ENCODE measurements at places on chromosomes 5 and 9.

GRCh38 chr5:165881259-165881658 is 2375.8 kb downstream of the MAT2B start:
- no peak for DNase-seq

DNA sequence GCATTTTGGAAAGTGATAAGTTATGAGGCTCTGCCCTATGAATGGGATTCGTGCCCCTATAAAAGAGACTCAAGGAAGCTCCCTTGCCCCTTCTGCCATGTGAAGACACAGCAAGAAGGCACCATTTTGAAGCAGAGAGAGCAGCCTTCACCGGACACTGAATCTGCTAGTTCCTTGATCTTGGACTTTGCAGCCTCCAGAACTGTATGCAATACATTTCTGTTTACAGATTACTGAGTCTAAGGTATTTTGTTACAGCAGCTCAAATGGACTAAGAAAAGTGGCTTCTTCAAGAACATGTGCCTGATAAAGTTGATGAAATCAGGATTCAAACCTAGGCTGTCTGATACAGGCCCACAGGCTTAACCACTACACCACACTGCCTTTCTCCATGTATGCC is 131.6 kb upstream of the MAP3K1 start:
- no peak for DNase-seq

DNA sequence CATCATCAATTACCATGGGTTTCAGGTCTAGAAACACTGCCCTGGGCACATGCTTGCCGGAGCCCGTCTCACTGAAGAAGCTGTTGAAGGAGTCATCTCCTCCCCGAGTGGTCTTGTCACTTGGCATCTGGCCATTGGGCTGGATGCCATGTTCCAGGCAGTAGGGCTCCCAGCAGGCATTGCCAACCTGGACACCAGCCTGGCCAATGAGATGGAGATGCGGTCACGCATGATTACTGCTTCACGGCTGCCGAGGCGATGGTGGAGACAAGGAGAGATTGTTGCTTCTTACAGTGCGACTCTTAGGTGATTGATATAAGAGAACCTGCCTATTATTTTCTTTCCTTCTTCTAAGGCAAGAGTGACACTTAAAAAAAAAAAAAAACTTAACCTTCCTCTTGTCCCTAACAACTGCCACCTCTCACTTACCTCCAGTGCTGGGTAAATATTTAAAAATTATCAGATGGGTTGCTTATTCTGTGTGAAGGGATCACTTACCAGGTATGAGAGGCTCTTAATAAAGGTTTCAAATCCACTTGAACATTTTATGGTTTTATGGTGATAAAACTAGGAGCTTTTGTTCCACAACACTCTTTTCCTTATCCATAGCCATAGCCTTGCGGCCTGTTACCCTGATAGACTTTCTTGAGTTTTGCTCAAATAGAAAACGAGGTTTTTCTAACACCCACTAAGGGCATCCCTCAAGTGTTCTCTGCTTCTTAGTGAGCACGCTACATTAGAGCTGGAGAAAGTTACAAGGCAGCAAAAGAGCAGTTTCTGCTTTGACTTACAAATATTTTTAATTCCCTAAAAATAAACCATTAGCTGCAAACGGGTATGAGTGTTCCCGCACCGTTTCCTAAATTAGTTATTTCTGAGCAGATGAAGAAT is 41.2 kb downstream of the NIM1K start:
- no peak for DNase-seq

- no peak for DNase-seq
Measured at GRCh38 chr9:121689461-121690157, 38.2 kb downstream of the DAB2IP start.

- no peak for DNase-seq
Measured at GRCh38 chr5:138138949-138139780, at the start of gene NME5. Gene NME5, minus strand, starts transcription at chr5:138139428. Its CDS starts 648 bp downstream, at chr5:138138780.

DNA sequence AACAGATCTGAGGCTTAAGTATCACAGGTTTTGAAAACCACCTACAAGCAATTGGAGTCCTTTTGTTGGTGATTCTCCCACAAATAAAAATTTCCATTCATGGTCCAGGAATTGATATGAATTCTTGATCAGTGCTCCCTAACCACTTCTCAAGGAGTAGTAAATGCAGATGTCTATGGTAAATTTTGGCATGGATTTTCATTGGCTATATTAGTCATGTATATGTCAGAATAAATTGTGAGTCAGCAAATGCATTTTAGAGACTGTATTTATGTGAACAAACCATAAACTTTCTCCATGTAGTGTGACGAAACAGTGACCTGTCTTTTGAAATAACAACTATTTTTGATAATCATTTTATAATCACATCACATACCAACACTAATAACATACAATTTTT is 611.1 kb downstream of the HTR1A start:
- DNase-seq = no peak

- no peak for DNase-seq
Measured at GRCh38 chr9:34559624-34560455, 29.7 kb downstream of the CNTFR start.

GRCh38 chr5:95826949-95827891 is 4.7 kb upstream of the GLRX start:
- DNase-seq = no peak

GRCh38 chr9:36092509-36093215 is 43.9 kb upstream of the GLIPR2 start:
- DNase-seq = no peak

DNA sequence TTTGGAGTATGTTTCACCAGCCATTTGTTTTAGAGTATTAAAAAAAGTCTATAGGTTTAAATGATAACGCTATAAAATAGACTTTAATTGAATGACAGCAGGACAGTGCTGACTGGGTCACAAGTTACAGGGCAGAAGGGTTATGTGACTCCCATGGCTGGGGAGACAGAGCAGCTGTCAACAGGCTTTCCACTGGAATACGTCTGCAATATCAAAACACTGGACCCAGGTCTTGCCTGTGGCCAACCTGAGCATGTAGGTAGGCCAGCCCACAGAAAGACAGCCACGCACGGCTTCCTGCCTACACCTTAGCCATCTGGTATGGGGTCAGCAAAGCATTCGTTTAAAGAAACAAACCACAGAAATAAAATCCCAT is 80.7 kb downstream of the OTULIN start:
- DNase-seq = no peak

DNA sequence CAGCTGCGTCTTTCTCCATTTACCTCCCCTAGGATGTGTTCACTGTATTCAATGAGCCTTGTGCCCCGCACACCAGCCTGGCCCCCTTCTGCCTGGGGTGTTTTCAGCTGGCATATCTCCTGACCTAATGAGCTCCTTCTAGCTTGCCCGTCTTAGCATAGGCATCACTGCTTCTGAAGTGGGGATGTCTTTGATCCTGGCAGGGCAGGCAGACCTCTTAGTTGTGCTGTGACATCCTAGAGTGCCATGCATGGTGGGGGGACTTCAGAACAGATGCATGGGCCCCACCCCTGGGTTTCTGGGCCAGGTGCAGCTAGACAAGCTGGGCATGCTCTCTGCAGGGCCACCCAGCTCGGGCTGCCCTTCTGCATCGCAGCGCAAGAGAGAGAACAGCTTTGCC is 172.7 kb downstream of the GADD45G start:
- no peak for DNase-seq

DNA sequence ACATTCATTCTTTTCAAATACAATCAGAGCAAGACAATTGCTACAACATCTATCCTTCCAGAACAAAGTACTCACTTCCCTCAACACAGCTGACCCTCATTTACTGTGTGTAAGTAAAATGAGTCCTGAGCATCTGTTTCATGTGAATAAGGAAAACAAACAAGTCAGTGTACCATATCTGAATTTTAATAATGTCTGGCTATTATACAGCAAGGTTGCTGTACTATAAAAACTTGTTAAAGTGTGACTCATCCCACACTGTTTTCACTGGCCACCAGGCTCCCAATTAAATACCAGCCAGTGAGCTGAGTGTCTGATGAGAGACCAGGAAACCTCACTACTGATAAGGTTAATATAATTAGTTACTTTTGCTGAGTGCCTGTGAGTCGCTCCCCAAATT is 339.8 kb downstream of the AGTPBP1 start:
- no peak for DNase-seq

GRCh38 chr5:134784241-134784920 is 25.8 kb downstream of the DDX46 start:
- DNase-seq = no peak

Measured in stimulated activated CD8-positive, alpha-beta memory T cell treated with anti-CD3 and anti-CD28 coated beads, Interleukin-4, amount 100 ng/mL, for 1 hour (primary cell).